ENCODE measurements at places on chromosomes 7 and 10. TPM values are rescaled to one million over a fixed set of nuclear protein-coding genes. Genes with fewer than 3 reads are reported as not detected.

Gene ZNF783
- 4.0 TPM for total RNA-seq

Gene CYP2C19
- not detected for total RNA-seq

Gene HOXA9
- total RNA-seq = 0.32 TPM

Gene IL15RA
- total RNA-seq = 2.8 TPM

Gene GRID2IP
- not detected for total RNA-seq

Gene IL2RA
- total RNA-seq = not detected

Gene AGBL3
- total RNA-seq = 1.2 TPM

Gene SUN3
- not detected for total RNA-seq

Gene COL13A1
- total RNA-seq = 0.40 TPM
